ENCODE measurements at places on chromosomes 12 and 14.

DNA sequence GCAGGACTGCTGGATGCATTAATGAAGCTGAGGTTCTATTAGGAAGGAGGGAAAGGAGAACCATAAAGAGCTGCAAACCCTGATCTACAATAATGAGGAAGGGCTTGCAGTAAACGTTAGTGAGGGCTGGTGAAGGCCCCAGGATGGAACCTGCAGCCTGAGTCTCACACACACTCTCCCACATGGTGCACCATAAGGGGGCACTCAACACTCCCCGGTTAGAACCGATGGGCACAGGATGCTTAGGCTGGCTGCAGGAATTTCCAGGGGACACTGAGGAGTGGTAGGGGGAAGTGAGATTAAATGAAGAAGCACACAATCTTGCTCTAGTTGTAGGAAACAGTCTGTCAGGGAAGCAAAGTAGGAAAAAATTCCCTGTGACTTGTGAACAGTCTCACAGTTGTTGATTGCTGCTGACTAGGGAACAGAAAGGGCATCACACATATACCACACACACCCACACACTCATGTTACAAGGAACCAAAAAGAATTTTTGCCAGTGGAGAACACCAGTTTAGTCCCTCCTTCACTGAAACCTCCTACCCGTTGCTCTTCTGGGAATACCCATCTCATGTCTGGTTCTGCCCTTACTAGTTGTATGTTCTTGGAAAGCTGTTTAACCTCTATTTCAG lies 56.2 kb upstream of the FERMT2 start:
- DNase-seq = no peak

- DNase-seq = no peak
Observed at GRCh38 chr12:50387487-50387886, 8.9 kb downstream of the FAM186A start.

DNA sequence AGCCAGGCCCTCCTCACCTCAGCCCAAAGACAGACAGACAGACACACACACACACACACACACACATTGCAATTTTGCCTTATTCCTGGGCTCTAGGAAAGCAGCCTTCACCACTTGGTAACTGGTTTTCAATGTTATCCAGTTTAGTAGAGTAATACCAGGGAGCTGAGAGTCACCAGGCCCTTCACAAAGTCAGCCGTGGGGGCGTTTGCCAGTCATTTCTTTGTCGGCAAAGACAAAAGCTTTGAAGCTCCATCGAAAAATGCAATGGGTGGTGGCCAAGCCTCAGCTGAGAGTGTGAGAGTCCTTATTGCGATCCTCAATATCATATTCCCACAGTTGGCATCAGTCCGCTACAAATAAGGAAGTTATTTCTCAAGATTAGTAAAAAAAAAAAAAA lies 8.1 kb upstream of the KCNA5 start:
- no peak for DNase-seq

DNA sequence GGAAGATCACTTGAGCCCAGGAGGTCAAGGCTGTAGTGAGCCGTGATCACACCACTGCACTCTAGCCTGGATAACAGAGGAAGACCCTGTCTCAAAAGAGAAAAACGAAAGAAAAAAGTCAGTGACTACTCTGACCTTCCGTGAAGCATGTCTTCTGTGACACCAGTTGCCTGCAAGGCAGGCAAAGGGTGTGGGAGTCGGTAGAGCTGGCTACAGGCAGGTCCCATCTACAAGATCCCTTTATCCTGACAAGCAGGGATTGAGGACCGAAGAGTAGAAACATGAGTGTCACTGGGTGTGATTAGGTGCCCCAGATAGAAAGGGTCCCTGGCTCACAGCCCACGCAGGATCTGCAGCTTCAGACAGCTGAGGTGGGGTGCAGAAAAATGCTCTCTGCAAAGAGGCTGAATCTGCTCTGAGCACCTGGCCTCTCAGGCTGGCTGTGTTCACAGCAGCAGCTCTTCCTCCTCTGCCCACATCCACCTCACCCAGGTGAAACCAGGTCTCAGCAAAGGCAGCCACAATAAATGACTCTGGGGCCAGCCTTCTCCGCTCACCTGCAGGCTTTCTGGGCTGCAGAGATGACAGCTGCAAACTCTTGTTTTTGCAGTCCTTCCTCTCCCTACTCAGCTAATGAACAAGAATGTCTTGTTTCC lies 28.6 kb upstream of the HSP90B1 start:
- DNase-seq = no peak

GRCh38 chr14:85895603-85896002 lies 365.7 kb downstream of the FLRT2 start:
- no peak for DNase-seq

DNA sequence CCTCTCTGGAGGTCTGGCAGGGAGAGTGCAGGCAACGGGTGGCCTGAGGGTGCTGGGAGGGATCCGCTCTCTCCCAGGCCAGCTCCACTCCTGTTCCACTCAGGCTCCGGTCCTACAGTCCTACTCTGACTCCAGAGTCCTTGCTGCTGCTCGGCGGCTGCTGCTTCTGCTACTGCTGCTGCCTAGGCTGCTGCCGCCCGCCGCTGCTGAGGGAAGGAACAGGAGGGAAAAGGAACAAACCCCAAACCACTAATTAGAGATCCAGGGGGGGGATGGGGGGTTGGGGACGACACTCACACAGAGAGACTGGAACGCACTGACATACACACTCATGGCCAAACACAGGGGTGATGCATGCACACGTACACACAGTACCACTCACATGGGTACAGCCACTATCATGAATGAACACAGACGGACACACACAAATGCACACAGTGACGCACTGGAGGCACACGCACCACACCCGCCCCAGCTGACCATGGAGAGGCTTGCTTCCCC lies at the start of gene SP7:
Gene SP7, minus strand, starts transcription at position 174 of the 501 bp plus-strand sequence. CDS start 708 bp downstream, outside the sequence.
- no peak for DNase-seq

All from stimulated activated CD8-positive, alpha-beta memory T cell treated with anti-CD3 and anti-CD28 coated beads, Interleukin-2, amount 100 ng/mL, for 1 hour (primary cell).